ENCODE measurements at places on chromosomes 6 and 20.

DNA sequence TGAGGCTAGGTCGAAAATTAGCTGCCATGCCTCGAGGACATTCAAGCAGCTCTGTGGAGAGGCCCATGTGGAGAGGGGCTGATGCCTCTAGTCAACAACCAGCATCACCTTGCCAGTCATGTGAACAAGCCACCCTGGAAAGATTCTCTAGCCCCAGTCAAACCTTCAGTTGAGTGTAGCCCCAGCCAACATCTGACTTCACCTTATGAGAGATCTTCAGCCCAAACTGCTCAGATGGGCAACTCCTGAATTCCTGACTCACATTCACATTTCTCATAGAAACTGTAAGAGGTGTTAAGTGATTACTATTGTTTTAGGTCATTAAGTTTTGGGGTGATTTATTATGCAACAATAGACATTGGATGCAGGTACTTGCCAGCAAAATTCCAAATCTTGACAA lies 44.9 kb downstream of the GJA10 start:
- no peak for DNase-seq

- no peak for DNase-seq
Observed at GRCh38 chr20:60048634-60049521, 90.7 kb downstream of the CDH26 start.

DNA sequence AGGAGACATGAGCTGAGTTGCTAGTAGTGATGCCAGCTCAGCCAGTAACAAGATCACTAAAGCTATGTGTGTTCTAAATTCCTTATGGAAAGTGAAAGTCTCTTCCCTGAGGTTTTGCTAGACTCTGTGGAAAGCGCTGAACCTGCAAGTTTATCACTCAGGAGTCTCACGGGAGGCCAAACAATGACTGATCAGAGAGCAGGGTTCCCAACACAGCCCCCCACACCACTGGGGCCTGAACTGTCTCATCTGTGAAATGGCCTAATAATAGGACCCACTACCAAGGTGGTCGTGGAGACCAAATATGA lies 19.9 kb downstream of the ACSS1 start:
- no peak for DNase-seq

- no peak for DNase-seq
Observed at GRCh38 chr20:63655249-63655648, 2.0 kb upstream of the STMN3 start.

- no peak for DNase-seq
Observed at GRCh38 chr20:8971669-8972316, 97.1 kb upstream of the PLCB4 start.

GRCh38 chr6:142728364-142728763 lies 216.6 kb downstream of the HIVEP2 start:
- no peak for DNase-seq

- DNase-seq, result no peak
Observed at GRCh38 chr6:141413196-141413595, 719.5 kb upstream of the GJE1 start.

GRCh38 chr6:43719511-43719910 lies 31.9 kb upstream of the MRPS18A start:
- DNase-seq, result no peak

GRCh38 chr20:41183391-41183790 lies 46.0 kb downstream of the PLCG1 start:
- no peak for DNase-seq

- no peak for DNase-seq
Observed at GRCh38 chr20:44776980-44777379, 31.3 kb downstream of the KCNK15 start.

DNA sequence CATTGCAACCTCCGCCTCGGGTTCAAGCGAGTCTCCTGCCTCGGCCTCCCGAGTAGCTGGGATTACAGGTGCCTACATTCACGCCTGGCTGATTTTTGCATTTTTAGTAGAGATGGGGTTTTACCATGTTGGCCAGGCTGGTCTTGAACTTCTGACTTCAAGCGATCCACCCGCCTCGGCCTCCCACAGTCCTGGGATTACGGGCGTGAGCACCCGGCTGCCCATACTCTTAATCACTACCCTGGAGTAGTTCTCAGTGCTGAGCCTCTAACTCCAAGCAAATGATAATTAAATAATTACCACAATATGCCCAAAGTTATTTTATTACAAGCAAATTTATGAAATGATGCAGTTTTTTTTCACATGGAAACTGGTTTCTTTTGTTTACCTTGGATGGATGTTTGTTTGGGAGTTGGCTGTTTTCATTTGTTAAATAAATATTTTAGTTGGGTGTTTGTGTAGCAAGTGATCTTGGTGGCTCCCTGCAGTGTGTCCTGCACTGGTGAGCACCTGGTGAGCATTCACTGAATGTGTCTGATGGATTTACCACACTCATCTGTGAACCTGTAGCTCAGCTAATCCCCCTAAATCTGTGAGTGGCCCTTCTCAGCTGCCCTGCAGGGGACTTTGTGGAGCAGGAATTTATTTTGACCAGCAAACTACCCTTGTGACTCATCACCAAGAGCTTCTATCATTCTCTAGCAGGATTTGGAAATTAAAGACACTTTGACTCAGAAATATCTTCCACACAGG lies 36.9 kb downstream of the UTRN start:
- no peak for DNase-seq

- no peak for DNase-seq
Observed at GRCh38 chr20:5686384-5687105, 63.7 kb upstream of the SHLD1 start.

- DNase-seq, result peak; percentile 56
Observed at GRCh38 chr6:1596088-1596852, 13.4 kb upstream of the FOXC1 start.

DNA sequence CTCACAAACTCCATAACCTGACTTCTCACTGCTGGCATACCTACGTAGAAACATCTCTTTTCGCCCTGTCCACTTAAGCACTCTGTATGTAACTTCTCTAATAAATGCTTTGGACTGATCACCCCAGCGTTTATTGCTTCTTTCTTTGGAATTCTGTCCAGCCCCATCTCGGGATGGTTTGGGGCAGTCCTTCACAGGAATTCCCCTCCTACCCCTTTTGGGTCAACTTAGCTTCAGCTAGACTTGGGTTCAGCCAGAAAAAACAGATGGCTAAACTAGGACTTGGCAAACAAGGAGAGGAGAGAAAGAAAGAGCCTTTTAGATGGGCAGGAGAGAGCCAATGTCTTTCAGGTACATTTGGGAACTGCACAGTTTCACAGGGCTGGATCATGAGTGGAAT lies 3.9 kb upstream of the LTV1 start:
- no peak for DNase-seq

DNA sequence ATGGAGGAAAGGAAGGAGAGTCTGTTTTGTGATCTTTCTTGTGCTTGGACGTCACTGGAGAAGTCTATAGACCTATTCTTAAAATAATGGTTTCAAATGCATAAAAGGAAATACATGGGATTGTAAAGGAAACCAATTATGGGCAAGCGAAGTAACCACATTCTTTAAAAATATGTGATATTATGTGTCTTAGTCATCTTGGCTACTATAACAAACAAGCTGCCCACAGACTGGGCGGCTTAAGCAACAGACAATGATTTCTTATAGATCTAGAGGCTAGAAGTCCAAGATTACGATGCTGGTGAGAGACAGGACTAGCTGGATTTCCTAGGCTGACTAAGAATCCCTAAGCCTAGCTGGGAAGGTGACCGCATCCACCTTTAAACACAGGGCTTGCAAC lies 49.4 kb upstream of the CD83 start:
- no peak for DNase-seq

DNA sequence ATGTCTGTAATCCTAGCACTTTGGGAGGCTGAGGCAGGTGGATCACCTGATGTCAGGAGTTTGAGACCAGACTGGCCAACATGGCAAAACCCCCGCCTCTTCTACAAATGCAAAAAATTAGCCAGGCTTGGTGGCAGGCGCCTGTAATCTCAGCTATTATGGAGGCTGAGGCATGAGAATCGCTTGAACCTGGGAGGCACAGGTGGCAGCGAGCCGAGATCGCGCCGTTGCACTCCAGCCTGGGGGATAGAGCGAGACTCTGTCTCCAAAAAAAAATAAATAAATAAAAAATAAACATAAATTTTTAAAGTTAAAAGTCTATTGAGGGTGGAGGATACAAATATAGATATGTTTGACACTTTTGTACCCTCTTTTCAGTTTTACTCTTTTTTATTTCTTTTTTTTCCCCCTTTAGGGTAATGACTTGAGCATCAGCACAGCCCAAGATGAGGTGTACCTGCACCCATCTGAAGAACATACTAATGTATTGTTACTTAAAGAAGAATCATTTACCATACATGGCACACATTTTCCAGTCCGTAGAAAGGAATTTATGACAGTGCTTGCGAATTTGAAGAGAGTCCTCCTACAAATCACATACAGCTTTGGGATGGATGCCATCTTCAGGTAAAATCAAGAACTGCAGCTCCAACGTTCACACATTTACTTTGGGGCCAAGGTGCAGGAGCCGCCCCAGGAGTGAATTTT lies 368.9 kb downstream of the LAMA2 start:
- peak; percentile 50 for DNase-seq

GRCh38 chr6:109321752-109322151 lies 60.5 kb downstream of the CD164 start:
- no peak for DNase-seq

- DNase-seq, result no peak
Observed at GRCh38 chr6:143743301-143744166, 65.8 kb downstream of the PHACTR2 start.
